ENCODE measurements at places on chromosomes 12 and 14.
A peak's percentile ranks its signal among the peaks of the same experiment; 100 is the strongest.

DNA sequence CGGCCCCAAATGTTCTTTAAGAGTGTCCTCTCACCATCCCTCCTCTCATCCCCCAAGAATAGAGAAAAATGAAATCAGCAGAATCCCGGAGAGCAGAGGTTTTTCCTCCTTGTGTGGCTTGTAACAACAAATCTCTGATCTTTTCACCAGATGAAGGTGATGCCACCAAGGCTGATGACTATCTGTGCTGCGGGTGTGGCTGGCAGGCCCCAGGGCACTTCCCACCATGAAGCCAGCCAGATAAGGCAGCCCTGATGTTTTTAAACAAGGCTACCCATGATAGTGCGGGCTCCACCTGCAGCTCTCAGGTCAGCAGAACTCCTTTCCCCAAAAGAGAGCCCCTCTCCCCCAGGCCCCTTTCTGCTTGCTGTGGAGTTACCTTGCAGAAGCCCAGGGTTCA, 58.0 kb upstream of the PARP11 start:
- DNase-seq, result no peak

DNA sequence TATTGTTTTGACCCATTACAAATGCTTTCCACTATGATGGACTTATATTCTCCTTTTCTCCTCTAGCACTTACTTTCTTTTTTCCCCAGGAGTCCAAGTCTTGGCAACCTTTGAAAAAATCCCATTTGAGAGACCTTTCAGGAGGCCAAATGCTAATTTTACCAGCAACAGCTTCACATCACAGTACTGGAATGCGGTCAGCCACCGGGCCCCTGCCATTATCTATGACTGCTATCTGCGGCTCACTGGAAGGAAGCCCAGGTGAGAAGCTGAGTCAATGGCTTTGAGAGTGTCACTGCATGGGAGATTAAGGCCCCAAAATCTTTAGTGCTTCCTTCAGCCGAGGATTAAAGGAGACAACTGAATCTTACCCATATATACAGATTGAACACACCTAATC, 64.2 kb downstream of the ERGIC2 start:
- DNase-seq, result peak; percentile 91

DNA sequence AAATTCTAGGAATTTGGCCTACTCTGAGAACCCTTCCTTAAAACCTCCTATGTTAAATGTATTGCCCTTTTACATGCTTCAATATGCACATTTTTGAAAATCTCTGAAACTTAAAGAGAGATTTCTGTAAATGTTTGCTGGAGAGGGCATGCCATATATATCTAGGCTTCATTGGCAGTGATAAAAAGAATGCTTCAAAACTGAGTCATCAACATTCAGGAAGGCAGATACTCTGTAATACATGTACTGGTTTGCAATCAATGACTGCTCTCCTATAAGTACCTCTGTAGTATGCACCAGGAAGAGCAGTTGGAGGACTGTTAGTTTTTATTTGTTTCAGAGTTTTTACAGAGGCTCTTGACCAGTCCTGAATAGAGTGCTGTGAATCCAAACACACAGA, 739.9 kb downstream of the SLC16A7 start:
- peak; percentile 88 for DNase-seq

DNA sequence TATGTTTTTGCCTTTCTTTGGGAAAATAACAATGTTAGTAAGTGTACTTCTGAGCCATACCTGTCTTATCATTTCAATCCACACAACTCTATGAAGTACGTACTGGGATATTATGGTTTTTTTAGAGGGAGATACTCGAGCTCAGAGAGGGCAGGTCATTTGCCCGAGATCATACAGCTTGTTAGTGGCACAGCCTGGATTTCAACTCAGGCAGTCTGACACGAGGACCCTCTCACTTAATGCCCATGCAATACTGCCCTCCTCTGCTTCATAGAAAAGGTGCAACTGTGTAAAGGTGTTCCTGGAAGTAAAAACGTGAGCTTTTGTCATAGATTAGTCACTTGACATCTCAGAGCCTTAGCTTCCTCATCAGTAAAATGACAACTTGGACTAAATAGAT, 128.0 kb downstream of the NDUFA12 start:
- peak; percentile 58 for DNase-seq

DNA sequence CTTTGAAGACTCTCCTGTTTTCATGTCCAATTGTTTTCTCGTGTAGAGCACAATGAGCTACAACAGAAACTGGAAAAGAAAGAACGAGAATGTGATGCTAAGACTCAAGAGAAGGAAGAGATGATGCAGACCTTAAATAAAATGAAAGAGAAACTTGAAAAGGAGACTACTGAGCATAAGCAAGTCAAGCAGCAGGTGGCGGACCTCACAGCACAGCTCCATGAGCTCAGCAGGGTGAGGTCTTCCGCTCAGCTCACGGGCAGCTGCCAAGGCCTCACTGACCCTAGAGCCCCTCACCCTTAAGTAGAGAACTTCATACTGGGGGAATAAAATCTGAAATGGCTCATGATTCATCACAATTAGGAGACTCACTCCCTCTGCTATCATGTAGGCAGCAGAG, 134.7 kb downstream of the GPR135 start:
- no peak for DNase-seq

DNA sequence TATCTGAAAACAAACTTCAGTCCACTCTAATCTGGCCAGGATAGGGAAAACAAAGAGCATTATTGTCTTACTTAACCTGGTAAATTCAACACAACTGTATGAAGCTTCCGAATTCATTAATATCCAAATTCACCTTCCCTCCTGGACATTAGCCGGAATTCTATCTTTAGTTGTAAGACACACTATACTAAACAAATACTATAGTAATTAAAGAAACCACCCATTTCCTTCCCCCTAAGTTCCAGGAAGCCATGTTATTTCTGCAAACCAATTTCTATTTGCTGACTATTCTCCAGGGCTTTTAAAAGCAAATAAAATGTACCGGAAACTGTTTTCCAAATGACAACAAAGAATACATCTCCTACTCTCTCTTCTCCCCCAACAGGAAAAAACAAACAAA, 122.7 kb upstream of the MDM1 start:
- no peak for DNase-seq

DNA sequence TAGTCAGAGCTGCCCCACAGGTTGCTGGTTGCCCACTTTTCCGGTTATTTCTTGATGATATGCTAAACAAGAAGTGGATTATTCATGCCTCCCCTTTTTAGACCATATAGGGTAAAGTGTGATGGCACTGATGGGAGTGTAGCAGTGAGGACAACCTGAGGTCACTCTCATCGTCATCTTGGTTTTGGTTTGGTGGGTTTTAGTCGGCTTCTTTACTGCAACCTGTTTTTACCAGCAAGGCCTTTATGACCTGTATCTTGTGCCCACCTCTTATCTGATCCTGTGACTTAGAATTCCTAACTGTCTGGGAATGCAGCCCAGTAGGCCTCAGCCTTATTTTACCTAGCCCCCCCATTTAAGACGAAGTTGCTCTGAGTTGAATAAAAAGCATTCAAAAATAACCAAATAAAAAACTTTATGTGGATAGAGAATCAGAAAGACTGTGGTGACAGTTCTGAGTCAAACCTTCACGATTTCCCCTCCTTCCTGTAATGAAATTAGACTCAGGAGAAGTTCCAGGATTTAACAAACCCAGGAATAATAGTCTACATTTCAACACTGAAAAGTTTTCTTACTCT, 144.2 kb downstream of the PAWR start:
- peak; percentile 84 for DNase-seq

- no peak for DNase-seq
Observed at GRCh38 chr14:24228902-24229301, 3.3 kb downstream of the NEDD8 start.

- DNase-seq, result no peak
Observed at GRCh38 chr14:71536015-71536740, 396.1 kb upstream of the RGS6 start.

- no peak for DNase-seq
Observed at GRCh38 chr14:35826952-35827416, 846 bp downstream of the BRMS1L start.

GRCh38 chr14:67332468-67332867, 27.1 kb downstream of the ATP6V1D start:
- DNase-seq, result peak; percentile 54

DNA sequence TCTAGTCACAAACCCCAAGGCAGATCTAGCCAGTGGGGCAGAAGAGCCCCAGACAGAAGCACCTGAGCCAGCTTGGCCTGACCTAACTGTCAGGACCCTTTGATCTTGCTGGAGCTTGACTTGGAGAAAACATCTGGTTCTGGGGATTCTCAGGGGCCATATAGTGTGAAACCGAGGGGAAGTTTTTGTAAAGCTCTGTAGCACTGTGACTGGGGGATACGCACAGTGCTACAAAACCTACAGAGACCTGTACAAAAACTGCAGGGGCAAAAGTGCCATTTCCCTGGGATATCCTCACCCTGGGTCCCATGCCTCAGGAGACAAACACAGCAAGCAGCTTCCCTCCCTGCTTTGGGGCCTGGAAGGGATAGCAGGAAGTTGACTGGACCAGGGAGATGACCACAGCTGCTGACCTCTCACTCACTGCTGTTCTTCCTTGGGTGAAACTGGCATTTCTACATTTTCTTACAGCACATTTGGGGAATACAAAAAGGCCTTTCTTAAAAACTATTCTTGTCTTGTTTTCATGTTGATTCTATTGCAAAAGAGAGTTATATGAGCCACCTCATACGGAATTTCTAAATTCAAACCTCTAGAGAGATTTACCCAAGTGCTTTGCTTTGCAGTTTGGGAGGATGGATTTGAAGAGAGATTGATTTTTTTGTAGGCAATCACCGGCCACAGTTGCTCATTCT, 140.0 kb downstream of the DAD1 start:
- peak; percentile 50 for DNase-seq

- peak; percentile 65 for DNase-seq
Observed at GRCh38 chr12:131137836-131138637, 184.3 kb downstream of the ADGRD1 start.

- DNase-seq, result peak; percentile 80
Observed at GRCh38 chr12:94545935-94546771, 86.5 kb upstream of the CEP83 start.

GRCh38 chr14:60734465-60735242, at the start of gene MNAT1:
Gene MNAT1, plus strand, starts transcription at chr14:60734761. Its CDS starts 102 bp downstream, at chr14:60734863.
- peak; percentile 95 for DNase-seq

GRCh38 chr14:100438678-100439592, 115.8 kb downstream of the SLC25A47 start:
- DNase-seq, result peak; percentile 96

DNA sequence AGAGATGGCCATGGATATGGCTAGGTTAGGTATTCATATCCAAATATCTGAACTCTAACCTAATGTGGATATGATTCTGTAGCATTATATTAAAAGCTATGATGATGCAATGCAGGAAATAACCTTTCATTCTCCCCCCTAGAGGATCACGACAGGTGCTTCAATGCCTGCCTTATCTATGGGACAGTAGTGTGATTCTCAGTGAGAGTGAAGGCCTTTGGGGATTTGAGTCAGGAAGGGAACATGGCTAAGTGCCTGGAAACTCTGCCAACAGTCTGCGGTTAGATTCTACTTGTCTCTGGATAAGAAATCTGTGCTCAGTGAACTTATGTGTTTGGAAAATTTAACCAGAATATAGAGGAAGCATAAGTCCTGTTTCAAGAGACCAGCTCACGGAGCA, 81.8 kb downstream of the SLC38A1 start:
- peak; percentile 71 for DNase-seq

GRCh38 chr12:83619973-83620372, 933.3 kb downstream of the TMTC2 start:
- DNase-seq, result no peak

- peak; percentile 96 for DNase-seq
Observed at GRCh38 chr12:121214855-121215745, 5.2 kb downstream of the P2RX4 start.

- peak; percentile 60 for DNase-seq
Observed at GRCh38 chr14:37036669-37037341, 135.6 kb downstream of the SLC25A21 start.

GRCh38 chr14:101034986-101035385, 131.5 kb upstream of the RTL1 start:
- DNase-seq, result no peak

- peak; percentile 82 for DNase-seq
Observed at GRCh38 chr14:36683083-36683724, 21.5 kb downstream of the PAX9 start.

- no peak for DNase-seq
Observed at GRCh38 chr12:119694111-119694510, 26.2 kb downstream of the PRKAB1 start.

- no peak for DNase-seq
Observed at GRCh38 chr12:20342111-20342510, 26.2 kb upstream of the PDE3A start.

GRCh38 chr12:104371043-104371870, 67.7 kb downstream of the EID3 start:
- peak; percentile 99 for DNase-seq

- no peak for DNase-seq
Observed at GRCh38 chr12:98064501-98064900, 450.9 kb upstream of the TMPO start.

GRCh38 chr14:101137234-101137633, 233.7 kb upstream of the RTL1 start:
- no peak for DNase-seq

GRCh38 chr12:131458931-131459772, 251.7 kb upstream of the SFSWAP start:
- DNase-seq, result no peak

DNA sequence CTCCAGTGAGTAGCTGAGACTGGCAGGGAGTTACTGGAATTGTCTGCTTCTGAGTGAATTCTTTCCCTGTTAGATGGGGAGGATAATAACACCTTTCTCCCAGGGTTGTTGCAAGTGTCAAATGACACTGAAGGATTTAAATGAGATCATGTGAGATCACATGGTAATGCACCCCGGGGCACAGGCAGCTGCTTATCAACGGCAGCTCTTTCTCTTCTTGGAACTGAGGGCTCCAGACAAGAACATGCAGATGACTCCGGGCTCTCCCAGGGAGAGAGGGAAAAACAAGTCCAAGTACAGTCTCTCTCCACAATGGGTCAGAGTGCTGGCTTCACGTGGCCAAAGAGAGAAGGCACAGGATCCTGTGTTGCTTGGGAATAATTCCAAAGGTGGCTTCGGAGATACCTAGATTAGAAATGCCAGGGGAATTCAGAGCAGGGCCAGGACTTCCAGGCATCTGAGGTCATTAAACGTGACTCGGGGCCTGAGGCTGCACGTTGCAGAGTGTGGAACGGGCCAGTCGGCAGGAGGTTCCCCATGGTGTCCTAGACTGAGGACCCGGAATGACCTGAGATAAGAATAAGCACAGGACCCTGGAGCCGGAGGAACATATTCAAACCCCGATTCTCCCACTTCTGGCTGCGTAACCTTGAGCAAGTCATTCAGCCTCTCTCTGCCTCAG, 109.2 kb downstream of the PRMT8 start:
- no peak for DNase-seq

- DNase-seq, result no peak
Observed at GRCh38 chr14:70905301-70905700, 2.0 kb upstream of the PCNX1 start.

DNA sequence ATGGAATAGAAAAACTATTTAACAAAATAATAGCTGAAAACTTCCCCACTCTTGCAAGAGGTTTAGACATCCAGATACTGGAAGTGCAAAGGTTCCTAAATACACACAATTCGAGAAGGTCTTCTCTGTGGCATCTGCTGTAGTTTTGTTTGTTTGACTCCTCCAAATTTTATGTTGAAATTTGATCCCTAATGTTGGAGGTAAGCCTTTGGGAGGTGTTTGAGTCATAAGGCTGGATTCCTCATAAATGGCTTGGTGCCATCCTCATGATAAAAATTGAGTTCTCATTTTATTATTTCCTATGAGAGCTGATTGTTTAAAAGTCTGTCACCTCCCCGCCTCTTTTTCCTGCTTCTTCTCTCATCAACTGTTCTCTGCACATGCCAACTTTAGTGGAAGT, 182.7 kb downstream of the MYRFL start:
- DNase-seq, result peak; percentile 90

GRCh38 chr14:33287189-33287588, 348.5 kb downstream of the NPAS3 start:
- DNase-seq, result peak; percentile 34
